CD4-positive, alpha-beta T cell treated with Interleukin-6 at 100 ng/mL for 8 hours (primary cell): ENCODE measurements at places on chromosomes 7 and 10.
A peak's percentile ranks its signal among the peaks of the same experiment; 100 is the strongest.

GRCh38 chr10:102643336-102644065, 778 bp upstream of the TRIM8 start:
- peak; percentile 20 for DNase-seq

DNA sequence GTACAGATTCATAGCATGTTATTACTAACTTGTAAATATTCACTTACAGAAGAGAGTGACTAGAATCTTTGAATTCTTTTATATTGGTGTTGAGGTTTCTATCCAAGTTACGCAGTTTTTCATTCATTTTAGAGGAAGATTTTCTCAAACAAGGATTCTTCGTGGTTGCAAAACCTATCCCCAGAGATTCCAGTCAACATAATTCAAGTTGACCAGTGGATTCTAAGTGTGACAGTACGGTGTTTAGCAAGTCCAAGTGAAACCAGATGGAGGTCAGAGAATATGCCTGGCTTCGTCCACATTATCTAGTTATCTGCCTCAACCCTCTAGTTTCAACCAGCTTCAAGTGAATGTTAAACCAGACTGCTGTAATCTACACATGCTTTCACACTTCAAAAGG, 131.9 kb downstream of the SDK1 start:
- no peak for DNase-seq

- no peak for DNase-seq
Measured at GRCh38 chr10:129570185-129570584, 103.1 kb downstream of the MGMT start.

- DNase-seq: no peak
Measured at GRCh38 chr7:26493737-26494428, 202.2 kb downstream of the SNX10 start.

DNA sequence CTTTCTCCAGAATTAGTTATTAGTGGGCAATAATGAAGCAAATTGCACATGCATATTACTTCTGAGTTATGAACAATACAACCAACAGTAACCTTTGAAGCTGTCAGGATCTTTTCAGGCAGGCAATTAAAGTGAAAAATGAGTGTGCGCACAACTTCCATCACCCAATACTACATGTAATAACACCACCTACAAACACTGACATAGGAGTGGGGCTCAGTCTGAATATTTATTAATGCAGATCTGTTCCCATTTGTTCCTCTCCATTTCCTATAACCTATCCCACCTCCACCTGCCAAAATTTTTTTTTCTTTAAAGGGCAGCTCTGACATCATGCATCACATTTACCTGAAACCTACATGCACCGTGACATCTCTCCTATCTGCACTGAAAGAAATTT, 177.2 kb downstream of the JAZF1 start:
- DNase-seq: no peak

DNA sequence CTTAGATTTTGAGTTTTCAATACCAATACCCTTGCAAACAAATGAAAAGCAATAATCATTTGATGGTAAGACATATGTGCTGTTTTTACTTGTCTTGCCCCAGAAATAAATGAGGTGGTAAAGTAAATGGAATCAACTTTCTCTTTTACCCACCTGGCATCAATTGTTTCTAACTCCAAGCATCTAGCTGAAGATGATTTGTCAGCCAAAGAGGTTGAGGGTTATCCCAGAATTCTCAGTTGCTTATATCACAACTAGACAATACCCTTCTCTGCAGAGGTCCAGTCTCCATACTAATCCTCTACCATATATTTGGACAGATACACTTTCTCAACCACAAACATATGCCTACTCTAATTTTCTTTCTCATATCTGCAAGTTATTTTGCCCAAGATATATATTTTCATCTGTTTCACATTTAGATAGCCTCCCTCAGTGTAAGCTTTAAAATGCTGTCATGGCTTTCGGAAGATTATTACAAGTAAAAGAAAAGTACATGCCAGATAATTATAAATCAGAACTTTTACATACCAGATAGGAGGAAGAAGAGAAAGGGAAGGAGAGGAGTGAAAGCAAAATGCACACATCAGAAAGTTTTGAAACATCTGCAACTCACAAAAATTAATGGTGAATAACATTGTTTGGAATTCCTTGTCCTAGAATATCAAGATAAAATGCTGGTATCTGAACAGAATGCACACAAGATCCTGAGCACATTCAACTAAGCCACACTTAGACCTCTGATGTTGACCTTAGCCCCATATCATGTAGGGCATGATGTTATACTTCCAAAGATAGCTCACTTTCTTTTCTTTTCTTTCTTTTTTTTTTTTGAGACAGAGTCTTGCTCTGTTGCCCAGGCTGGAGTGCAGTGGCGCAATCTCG, 146.6 kb downstream of the REEP3 start:
- no peak for DNase-seq

GRCh38 chr10:103818105-103818504, 37.3 kb downstream of the SH3PXD2A start:
- DNase-seq: no peak

GRCh38 chr10:70634011-70634410, 31.5 kb upstream of the PRF1 start:
- no peak for DNase-seq

- no peak for DNase-seq
Measured at GRCh38 chr10:99548041-99548530, 15.3 kb downstream of the NKX2-3 start.

DNA sequence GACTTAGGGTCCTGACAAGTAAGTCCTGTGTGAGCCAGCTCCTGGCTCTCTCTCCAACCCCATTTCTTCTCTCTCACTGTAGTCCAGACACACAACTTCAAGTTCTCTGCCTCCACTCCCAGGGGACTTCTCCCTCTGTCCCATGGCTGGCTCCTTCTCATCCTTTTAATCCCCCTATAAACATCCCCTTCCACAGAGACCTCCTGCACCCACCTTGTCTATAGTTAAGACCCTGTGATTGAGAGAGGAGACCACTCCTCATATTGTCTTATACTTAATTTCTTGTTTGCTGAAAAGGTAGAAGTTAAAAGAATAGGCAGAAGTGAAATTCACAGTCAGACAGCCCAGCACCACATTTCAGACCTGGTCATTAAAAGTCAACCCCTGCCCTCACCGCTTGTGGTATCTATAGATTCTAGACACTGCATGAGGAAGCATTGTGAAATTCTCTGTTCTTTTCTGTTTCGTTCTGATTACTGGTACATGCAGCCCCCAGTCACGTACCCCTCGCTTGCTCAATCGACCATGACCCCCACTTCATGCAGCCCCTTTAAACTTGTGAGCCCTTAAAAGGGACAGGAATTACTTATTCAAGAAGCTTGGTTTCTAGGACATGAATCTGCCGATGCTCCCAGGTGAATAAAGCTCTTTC, 125.6 kb upstream of the FRMD4A start:
- no peak for DNase-seq

- no peak for DNase-seq
Measured at GRCh38 chr7:23242321-23242720, 4.3 kb upstream of the GPNMB start.

GRCh38 chr7:107687656-107688055, 27.0 kb downstream of the SLC26A4 start:
- no peak for DNase-seq

DNA sequence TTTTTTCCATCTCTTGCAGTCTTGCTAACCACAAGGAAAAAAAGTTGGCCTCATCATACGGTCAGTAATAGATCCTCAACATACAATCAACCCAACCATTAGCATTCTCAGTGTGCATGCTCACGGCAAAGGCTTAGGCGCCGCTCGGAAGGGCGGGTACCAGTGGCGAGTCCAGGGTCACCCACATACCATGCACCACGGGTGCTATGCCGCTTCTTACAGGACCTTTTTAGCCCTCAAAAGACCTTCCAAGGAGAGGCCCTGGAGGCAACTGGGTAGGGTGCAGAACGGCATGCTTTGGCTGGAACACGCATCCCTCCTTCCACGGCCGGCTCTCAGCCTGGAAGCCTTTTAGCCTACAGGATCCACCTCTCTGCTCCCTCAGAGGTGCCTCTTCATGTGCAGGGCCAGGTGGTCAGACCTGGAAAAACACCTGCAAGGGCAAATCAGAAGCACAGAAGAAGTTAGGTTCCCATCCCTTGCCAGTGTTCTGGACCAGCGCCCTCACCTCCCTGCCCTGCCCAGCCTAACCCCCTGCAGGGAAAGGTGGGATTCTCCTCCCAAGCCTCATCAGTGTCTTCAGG, 5.8 kb downstream of the KLF6 start:
- no peak for DNase-seq

- DNase-seq: peak; percentile 40
Measured at GRCh38 chr7:87797798-87798403, 78.3 kb downstream of the SLC25A40 start.

DNA sequence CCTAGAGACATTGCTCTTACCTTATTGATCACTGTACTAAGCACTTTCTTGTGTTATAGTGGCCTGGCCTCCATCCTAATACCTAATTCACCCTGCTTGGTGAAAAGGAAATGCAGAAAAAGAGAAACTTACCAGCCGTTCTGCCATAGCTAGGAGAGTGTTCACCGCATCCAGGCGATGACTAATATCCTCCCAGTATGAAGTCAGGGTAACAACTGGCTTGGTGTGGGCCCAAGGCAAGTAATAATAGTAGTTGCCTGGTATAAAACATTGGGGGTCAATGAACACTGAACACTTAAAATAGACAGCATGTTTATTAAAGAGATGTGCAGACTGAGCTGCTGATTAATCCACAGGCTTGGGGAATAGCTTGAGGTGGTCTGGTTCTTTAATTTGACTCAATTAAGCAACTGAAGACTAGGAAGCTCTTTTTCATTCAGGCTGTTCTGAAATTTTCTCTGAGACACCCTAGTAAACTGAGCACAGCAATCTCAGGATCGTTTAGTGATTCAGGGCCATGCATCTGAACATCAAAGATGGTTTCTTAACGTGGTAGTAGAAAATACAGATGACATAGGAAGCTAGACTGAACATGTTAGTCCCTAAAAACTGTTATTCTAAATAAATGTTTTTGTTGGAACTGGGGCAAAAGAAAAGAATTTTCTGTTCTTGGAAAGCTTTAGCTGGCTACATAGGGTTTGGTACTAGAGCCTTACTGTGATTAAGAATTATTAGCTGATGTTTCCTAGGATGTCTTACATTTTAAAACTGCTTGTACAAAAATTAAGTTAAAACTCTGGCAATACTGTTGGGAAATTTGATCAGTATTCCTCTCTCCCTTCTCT, 102.2 kb downstream of the MYOF start:
- DNase-seq: peak; percentile 14

GRCh38 chr10:77925795-77926565, 575 bp downstream of the DLG5 start:
- no peak for DNase-seq

DNA sequence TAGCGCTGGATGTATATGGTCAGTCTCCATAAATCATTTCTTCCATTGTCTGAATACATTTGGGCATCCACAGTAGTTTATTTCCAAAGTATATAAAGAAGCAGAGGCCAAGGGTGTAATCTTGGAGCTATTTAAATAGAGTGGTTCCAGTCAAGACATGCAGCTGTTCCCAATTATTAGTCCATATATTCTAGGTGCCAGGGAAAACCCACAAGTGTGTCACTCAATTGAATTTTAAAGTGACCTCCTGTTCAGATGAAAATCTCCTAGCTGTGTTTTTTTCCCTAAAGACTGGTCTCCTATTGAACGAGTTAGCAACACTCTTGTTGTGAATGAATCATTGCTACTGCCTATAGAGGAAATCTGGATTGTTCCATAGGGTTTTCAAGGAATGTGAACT, 260.2 kb upstream of the BMPER start:
- no peak for DNase-seq

- DNase-seq: no peak
Measured at GRCh38 chr7:97693586-97693985, 38.3 kb upstream of the TAC1 start.

DNA sequence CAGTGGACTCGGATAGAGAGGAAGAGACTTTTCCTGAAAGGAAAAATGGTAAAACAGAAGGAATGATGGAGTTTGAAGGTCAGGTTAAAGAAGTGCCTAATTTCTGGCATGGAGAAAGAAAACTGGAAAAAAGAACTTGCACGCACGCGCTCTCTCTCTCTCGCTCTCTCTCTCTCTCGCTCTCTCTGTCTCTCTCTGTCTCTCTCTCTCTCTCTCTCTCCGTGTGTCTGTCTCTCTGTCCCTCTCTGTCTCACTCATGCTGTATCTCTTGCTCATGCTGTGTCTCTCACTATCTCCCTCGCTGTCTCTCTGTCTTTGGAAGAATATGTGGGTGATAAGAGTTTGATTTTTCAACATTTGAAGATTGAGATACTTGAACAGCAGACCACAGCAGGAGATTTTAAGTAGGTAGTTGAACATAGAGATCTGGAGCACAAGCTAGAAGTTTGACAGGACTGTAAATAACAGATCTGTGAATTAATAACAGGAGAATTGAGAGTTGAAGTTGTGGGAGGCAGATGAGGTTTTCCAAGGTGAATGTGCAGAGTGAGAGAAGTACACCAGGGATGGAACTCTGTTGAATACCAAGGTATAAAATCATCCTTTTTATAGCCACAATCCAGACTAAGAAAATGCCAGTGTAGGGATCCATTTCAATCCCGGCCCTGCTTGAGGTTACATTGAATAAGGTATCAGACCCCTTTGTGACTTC, 33.1 kb downstream of the ADD3 start:
- DNase-seq: no peak

GRCh38 chr7:24540956-24541355, 32.3 kb upstream of the PALS2 start:
- no peak for DNase-seq

GRCh38 chr10:25130906-25131305, 43.9 kb upstream of the GPR158 start:
- DNase-seq: no peak

DNA sequence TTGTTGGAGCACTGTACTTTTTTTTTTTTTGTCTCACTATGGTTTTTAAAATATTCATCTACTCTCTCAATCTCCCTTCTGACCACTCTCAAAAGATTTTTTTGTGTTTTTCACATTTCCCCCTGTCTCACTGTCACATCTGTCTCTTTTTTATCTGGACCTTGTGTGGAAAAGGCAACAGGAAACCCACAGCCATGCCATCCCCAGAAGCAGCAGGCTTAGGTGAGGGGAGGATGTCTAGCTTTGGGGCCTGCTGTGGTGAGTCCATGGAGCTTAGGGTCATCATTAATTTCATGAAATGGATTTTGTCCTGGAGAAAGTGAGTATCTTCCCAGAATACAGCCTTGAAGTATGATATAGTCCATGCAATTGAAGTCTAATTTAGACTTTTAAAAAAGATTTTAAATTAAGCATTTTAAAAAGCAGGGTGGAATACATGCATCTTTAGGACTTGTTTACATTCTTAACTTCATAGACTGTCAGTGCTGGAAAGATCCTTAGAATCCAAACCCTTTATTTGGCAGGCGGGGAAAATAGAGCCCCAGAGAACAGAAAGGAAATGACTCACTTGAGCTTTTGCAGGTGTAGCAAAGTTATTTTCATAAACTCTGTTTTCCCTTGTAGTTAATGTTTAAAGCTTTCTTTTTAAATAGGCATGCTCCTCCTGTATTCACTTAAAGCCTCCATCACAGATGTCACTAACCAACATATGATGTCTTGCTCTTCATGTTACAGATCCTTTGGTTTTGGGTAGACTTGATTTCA, 25.1 kb downstream of the MINDY4 start:
- no peak for DNase-seq
